ENCODE measurements at places on chromosomes 7 and 10.

- no peak for DNase-seq
Measured at GRCh38 chr10:35040760-35041501, 49.2 kb downstream of the CUL2 start.

- no peak for DNase-seq
Measured at GRCh38 chr7:25361863-25362262, 133.6 kb upstream of the NPVF start.

DNA sequence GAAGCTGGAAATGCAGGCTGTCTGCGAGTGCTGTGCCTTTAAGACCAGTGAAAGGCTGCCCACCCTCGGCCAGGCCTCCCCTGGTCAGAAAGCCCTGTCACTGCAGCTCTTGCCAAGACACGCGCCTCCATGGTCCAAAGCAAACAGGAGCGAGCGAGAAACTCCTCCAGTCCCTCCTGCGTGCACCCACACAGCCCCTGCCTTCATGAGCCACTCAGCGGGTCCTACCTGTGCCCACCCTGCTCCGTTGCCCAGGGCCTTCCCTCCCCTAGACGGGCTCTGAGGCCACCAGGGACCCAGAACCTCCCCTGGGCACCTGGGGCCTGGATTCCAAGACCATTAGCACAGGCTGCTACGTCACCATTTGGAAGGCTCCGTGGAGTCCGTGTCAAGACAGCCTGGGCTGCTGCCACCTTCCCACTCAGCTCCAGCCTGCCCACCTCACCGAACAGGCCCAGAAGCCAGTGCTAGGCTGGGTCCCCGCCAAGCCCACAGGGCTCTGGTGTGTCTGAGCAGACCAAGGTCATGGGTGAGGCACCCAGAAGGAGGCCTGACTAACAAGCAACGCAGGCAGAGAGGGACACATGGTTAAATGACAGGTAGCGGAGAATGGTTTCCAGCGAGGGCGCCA is 144.5 kb downstream of the NEURL1 start:
- no peak for DNase-seq

DNA sequence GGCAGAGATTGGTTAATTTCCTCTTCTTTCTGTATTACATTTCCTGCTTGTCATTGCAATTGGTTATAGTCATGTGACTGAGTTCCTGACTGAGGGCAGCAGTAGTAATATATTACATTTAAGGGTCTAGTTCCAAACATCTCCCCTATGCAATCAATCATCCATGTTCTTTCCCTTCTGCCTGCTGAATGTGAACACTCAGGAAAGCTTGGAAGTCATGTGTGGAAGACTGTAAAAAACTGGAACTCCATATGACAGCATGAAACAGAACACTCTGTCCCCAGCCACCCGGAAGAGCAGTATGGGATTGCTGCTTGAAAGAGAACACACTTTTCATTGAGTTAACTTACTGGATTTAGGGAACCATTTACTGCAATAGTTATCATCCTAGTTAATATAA is 459.7 kb upstream of the SEMA3A start:
- no peak for DNase-seq

DNA sequence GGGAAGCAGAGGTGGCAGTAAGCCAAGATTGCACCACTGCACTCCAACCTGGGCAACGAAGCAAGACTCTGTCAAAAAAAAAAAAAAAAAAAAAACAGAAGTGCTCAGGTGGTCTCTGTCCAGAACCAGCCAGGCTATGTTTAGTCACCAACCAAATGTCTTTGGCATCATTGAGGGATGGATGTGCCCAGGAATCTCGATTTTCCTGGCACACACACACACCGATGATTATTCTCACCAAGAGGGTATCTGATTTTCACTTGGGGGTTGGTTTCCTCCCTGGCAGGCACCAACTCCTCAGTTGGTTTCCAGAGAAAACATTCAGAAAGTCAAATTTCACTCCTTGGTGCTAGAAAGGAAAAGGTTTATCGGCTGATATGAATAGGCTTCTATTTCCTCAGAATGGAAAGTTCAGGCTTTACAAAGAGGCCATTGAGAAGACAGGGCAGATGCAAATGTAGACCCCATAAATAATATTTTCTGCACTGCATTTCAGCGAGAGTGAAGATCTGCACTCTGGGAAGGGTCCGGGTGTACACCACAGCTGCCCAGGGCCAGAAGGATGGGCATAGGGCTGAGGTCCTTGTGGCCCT is 154.8 kb downstream of the TNS3 start:
- no peak for DNase-seq

DNA sequence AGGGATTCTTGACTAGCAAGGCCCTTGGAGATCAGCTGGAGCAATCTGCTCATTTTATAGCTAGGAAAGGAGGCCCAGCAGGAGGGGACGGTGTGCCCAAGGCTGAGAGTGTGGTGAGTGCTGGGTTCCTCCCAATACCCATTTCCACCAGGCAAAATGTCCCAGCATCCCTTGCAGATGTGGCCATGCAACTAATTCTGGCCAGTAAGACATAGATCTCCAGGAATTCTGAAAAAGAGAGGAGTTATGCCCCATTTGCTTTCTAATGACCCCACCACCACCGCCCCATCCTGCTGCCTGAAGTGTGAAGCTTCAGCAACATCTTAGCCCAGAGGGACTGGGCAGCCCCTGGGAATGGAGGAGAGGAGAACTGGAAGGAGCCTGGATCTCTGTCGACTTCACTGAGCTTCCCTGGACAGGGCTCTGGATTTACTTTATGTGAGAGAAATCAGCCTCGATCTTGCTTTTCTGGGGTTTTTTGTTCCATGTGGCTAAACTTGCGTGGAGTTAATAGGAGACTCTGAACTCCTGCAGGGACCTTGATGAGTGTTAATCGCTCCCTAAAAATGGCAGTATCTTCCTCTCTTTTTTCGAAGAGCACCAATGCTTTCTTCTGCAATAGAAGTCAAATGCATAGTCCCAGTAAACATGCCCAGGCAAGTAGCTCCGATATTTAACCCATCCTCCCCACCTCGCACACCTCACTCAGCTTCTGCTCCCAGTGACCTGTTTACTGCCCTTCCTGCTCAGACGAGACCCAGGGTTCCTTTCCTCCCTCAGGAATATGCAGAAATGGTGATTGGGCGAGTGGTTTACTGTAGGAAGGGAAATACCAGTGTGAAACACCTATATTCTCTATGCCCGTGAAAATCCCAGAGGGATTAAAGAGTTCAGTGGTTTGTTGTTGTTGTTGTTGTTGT is 127.5 kb upstream of the GPR26 start:
- DNase-seq, result no peak

DNA sequence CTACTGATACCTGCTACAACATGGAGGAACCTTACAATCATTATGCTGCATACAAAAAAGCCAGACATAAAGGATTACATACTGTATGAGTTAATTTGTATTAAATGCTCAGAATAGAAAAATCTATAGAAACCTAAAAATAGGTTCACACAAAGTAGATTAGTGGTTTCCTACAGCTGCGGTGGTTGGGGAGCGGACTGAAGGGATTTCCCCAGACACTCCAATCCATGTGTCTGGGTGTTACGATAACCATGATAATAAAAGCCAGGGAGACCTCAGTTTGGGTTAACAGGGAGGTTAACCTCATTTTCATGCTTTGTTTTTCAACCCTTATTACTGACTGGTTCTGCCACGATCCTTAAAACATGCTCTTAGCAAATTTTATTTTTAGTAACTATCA is 355.9 kb downstream of the KCNMA1 start:
- no peak for DNase-seq

- DNase-seq, result no peak
Measured at GRCh38 chr7:144869082-144869481, 33.2 kb upstream of the TPK1 start.

DNA sequence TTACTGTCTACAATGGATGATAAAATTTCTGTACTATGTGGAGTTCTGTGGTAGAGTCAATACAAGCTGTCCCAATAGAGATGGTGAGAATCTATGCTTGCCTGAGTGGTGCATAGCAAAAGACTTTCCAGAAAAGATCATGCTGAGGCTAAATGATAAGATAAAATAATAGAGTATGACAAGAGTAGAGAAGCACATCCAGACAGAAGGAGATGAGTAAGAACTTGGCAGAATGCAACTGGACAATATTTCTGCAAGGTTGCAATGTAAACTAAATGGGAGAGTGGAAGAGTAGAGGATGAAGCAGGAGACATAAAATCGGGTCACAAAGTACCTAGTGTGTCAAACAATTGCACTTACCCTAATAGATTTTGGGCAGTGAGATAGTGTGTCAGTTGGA is 347.6 kb downstream of the MDFIC start:
- DNase-seq, result no peak

DNA sequence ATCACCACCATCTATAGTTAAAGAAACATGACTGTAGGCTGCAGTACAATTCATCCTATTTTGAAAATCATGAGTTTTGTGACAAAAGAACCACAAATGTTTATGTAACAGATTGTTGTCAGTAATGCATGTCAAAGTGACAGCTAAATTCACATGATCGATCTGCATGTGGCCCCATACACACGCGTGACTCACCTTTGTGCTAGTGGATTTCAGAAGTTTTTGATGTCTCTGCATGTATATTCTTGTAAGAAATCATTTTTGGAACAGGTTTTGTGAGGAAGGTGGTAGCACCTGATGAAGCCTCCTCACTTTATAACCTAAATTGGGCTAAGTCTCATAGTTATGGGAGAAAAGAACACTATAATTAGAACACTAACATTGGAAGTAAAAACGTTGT is 17.1 kb downstream of the RNF32 start:
- DNase-seq, result no peak

- DNase-seq, result no peak
Measured at GRCh38 chr10:58030208-58030607, 237.5 kb downstream of the IPMK start.

GRCh38 chr10:78783753-78784152 is 285.0 kb upstream of the ZMIZ1 start:
- DNase-seq, result no peak

DNA sequence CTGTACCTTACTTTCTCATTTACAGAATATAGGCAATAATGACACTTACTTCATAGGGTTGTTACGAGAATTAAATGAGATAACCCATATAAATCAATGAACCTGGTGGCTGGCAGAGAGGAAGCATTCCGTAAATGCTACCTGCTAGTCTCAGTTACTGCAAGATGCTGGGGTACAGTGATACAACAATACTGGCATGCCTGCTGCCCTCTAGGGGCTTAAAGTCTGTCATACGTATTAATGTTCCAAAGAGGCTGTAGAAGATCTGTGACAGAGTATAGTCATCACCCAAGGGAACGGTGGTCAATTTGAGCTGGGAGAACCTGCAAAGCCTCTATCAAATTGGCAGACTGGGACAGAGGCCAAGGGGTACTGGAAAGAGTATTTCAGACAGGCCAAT is 421.5 kb downstream of the GPAM start:
- no peak for DNase-seq

DNA sequence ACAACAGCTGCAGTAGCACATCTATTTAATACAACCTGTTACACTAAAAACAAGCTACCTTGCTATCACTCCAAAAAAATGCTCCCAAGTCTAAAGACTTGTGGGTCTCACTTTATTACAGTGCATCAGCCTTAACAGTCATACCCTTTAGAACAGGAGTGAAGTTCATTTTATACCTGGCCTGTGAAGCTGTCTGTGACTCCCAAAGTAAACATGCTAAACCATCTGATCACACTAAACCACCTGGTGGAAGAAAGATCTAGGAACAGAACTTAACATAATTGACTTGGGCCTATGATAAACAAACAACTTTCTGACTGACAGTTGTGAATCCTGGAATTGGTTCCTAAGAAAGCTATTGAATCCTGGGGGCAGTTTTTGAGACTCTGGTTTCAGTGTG is 80.9 kb upstream of the ATP6V0A4 start:
- DNase-seq, result no peak

DNA sequence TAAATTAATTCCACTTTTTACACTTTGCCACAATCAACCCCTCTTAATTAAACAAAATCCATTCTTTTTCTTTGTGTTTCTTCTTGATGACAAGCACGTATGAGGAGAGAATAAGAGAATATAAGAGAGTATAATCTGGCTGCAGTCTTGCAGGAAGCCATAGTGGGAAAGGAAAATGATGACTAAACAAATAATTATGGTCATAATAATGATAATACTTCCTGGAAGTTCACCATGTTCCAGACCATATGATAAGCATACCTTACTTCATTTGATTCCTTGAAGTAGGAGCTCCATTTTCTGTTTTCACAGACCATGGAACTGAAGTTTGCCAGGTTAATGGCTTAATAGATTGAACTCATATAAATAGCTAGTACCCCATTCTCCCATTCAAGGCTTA is 237.8 kb downstream of the SEMA3D start:
- no peak for DNase-seq

DNA sequence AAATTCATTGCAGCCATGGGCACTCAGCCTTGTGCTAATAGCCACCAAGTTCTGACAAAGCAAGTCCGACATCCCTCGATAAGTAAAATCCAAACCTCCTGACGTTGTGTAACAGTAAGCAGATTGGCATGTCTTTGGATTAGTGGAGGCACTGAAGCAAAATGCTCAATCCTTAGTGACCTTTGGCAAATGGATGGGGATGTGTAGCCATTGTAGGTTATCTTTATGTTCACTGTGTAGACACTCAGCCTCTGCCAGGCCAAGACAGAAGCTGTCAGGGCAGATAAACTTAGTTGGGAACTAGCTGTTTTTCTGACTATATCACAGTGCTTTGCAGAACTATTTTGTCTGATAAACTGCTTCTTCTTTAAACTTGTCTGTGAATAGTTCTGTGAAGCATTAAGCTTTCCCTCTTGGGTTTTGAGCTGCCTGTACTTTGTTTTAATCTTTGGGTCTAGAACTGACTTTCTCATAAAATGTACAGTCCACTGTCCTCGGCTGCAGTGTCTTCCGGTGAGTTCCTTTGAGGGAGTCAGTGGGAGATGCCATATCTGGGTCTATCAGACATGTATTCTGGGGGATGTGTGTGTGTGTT is 220.8 kb downstream of the LRMDA start:
- DNase-seq, result no peak

GRCh38 chr7:107939573-107940489 is 48.8 kb downstream of the DLD start:
- no peak for DNase-seq

- no peak for DNase-seq
Measured at GRCh38 chr10:132607961-132608495, 70.4 kb downstream of the INPP5A start.

- peak; percentile 67 for DNase-seq
Measured at GRCh38 chr10:88582806-88583583, at the start of gene RNLS. Gene RNLS, minus strand, starts transcription at chr10:88583318.

- no peak for DNase-seq
Measured at GRCh38 chr10:131021246-131021895, 290.1 kb downstream of the TCERG1L start.

DNA sequence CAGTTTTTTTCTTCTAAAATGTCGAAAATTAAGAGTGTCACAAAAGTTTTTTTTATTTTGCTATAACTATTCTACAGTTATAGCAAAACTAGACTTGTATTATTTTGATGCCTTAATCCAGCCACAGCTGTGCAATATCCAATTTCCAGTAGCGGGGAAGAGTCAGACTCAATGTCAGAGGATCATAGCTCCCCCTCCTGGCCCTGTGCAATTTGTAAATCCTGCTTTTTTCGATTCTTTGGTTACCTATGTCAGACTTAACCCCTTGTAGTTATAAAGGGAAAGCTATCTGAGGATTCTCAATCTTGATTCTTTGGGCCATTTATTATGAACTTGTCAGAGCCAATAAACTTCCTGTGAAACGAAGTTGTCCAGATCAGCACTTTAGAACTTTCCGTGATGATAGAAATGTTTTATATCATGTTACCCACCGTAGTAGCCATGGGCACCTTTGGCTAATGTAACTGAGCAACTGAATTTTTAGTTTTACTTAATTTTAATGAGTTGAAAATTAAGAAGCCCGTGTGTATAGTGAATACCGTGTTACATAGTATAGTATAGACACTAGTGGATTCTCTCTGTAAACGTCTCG is 87.7 kb upstream of the PRKCQ start:
- DNase-seq, result peak; percentile 51

Measured in right renal pelvis (tissue), 4 donors.